ENCODE measurements at places on chromosomes 5 and 9. TPM values are rescaled to one million over a fixed set of nuclear protein-coding genes. Genes with fewer than 3 reads are reported as not detected.

The PLAC8L1 gene
- not detected for total RNA-seq

The NEUROG1 gene
- not detected for total RNA-seq

GRCh38 chr9:130214776-130215340 lies 42.7 kb downstream of the NCS1 start:
- DNase-seq: no peak

- DNase-seq: no peak
Observed at GRCh38 chr5:123087173-123088030, 1.6 kb upstream of the PRDM6 start.

- DNase-seq: no peak
Observed at GRCh38 chr5:118875131-118875530, 113.2 kb downstream of the DTWD2 start.

DNA sequence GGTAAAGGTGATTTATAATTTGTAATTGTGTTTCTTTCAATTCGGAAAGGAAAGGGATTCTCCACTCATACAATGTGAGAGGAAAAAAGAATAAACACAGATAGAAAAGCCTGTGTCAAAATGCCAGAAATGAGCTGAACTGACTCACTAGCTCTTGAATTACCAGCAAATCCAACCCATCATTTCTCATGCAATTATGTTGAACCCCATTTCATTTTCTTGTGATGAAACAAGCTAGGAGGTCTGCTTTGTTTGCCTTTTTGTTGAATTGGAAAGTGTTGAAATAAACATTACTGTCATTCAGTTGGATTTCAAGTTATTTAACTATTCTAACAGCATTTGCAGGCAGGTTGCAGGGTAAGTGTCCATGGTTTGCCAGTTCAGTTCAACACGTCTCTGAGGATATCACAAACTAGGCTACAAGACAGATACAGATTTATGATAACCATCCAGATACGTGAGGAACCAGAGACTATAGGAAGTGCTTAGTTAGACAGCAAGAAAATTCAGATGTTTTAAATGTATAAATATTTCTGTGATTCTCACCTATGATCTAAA lies 547.2 kb downstream of the MAT2B start:
- peak; percentile 92 for DNase-seq

Data from NCI-H460 (cell line).